ENCODE measurements at places on chromosomes 1 and 21. TPM values are rescaled to one million over a fixed set of nuclear protein-coding genes. Genes with fewer than 3 reads are reported as not detected.

- DNase-seq, result no peak
Observed at GRCh38 chr1:228306275-228307217, 98.7 kb downstream of the OBSCN start.

DNA sequence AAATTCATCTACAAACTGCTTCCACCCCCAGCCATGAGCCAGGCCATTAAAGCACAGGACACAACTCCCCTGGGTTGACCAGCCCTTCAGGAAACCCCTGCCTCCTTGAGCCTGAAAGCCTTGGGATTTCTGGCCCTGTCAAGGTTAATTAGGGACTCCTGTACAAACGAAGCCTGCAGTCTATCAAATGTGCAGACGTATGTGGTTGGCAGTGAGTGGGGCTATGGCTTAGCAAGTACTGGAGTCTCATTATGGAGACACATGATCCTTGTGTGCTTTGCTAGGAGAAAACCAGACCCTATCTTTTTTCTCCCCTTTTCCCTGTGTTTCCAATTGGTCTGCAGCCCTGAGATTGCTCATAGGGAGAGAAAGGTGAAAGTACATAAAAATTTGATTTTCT lies 588.3 kb upstream of the USP24 start:
- no peak for DNase-seq

DNA sequence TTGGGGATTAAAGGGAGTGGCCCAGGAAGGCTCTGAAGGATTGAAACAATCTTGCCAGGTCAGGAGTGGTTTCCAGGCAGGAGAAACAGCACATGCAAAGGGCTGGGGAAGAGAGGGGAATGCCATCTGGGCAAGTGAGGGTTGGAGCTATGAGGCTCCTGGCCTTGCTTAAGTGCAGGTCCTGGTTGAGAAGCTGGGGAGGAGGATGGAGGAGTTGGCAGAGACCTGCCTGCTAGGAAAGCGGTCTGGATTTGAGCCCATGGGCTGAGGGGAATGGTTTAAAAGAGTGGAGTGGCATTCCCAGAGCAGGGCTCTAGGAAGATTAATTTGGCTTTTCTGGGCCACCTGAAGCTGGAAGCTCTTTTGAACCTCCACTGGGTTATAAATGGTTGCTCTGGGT lies 9.2 kb downstream of the IGSF21 start:
- DNase-seq, result no peak

DNA sequence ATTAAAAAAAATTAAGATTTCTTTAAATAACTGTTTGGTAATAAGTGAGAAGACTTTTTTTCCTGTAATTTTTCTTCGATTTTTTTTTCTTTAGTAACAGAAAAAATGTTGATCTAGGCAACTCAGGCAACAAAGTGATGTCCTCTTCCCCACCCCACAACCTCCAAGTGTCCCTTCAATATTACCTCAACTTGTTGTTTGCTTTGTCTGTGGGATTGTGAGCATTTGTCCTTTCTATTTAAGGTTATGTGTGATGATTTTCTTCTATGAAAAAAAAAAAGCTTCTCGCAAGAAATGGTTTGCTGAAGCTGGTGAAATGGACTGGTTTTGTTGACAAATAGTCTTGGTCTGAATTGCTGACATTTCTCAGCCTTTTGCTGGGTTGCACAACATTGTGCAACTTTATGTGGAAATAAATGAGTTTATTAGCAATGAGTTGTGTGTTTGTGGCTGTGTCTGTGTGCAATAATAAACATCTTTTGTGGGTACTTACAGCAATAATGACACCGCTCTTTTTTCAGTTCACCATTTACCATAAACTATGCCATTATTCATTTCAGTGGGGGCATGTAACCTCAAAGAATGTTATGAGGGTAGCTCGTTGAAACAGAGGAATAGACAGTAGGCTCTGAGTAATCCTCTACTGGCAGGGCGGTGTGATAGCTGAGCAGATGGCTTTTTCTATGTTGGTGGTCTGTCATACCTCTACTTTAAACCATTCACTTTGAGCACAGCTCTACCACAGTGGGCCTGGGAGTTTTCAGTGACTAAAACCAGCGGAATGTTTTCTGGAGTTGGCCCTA lies 218.4 kb downstream of the HLX start:
- no peak for DNase-seq

DNA sequence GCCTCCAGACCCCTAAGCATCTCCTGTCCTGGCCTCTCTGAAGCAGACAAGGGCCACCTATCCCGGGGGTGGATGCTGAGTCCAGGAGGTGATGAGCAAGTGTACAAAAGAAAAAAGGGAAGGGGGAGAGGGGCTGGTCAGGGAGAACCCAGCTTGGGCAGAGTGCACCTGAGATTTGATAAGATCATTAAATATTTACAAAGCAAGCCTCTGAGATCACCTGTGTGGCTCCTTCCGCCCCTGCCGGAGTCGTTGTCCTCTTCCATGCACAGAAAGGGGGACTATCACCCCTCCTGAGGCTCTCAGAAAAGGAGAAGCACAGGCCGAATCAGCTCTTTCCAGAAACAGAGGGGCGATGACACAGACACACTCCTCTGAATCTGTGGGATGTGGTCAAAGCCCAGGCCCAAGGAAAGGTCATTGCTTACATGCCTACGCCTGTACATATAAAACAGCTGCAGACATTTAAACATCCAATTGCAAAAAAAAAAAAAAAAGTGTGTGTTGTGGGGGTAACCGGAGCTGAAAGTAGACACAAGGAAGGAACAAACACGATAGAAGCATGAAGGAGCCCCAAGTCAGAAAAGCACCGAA lies 30.9 kb downstream of the PRSS38 start:
- DNase-seq, result no peak

DNA sequence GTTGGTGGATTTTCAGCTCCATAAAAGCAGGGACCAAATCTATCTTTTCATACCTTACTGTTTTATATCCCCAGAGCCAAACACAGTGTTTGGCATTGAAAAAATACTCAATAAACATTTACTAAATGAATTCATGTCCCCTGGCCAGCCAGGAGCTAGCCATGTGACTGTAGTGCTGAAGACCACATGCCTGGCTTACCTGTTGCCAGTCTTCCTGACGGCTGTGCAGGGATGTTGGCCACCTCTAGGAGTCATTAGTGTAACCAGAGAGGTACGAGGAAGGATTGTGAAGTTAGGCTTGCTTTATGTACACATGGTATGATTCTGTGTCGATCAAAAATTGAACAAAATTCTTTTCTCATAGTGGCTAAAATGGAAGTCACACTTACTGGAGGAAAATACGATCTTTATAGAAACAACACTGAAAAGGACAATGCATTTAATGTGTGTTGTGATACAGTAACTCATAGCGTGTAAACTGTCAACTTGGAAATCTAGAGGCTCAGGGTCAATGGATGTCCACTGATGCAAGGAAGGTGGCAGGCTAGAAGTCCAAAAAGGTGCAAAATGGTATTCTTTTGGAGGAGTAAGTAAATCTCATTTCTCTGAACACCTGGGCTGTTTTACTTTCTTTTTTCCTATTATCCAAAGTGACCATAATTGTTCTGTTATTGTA lies 60.9 kb downstream of the FGGY start:
- DNase-seq, result no peak

Gene SPRR5
- total RNA-seq, result not detected

Gene DCDC2B
- not detected for total RNA-seq

DNA sequence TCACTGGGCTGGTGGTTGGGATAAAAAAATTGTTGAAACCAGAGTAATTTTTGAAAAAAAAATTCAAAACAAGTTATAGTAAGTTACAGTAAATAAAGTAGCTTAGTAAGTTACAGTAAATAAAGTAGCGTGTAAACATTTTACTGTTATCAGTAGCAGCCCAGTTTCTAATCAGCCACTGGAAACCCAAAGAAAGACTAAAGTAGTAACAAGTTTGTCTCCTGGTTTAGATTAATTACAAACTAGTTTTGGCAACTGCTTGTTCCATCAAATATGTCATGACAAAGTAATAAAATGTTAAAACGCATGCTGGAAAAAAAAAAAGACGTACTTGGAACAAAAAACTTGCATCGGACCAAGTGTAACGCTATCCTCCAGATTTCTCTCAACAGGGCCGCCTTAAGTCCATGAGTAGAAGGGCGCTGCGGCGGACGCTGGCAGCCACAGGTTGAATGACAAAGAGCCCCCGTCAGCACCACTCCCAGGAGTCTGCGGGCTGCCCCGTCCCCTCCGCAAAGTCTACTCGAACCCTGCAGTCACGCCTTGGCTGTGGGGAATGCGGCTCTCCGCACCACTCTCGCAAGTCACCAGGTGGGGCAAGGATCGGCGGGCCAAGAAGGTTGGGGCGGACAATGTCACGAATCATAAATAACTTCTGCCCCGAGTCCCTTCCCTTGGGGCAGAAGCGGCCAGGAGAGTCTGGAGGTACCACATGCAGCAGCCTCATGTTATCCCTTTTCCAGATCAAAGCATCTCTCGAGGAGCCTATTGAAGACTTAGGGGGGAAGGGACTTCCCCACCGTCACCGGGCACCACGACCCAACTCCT lies 837 bp downstream of the SLC16A1 start:
- DNase-seq, result peak; percentile 60

DNA sequence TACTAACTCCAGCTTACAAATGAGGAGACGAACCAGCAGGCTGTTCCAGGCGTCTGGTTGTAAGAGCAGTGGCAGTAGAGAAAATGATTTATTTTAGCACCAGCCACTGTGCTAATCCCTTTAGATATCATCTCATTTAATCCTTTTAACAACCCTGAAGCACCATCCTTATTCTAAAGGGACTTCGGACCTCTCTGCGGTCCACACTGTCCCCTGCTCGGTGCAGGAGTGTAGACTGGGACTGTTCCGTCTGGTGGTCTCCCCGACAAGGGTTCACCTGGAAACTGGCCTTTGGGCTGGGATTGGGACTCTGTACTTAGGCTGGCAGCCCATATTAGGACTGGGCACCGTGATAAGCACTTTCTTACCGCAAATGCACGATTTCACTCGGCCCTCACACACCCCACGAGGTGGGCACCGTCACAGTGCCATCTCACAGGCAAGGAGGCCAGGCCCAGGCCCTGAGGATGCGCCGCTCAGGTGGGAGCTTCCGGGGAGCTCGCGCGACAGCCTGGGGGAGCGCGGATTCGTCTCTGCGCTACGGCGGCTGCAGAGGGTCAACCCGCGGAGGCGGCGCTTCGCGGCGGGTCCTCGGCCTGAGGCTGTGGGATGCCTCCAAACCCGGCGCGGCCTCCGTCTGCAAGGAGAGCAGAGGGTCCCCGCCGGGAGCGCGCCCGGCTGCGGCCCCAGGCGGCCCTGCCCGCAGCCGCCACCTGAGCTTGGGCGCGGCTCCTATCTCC lies 45.2 kb downstream of the ATP1A1 start:
- peak; percentile 51 for DNase-seq

DNA sequence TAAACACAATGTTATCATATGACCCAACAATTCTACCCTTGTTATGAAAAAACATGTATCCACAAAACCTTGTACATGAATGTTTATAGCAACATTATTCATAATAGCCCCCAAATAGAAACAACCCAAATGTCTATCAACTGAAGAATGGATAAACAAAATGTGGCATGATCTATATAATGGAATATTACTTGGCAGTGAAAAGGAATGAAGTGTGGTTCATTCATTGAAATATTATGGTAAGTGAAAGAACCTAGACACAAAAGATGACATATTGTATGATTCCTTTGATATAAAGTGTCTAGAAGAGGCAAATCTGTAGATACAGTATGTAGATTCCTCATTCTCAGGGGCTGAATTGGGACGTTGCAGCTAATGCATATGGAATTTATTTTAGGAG lies 151.2 kb downstream of the KIF26B start:
- DNase-seq, result no peak

Gene SPRR1A
- not detected for total RNA-seq

DNA sequence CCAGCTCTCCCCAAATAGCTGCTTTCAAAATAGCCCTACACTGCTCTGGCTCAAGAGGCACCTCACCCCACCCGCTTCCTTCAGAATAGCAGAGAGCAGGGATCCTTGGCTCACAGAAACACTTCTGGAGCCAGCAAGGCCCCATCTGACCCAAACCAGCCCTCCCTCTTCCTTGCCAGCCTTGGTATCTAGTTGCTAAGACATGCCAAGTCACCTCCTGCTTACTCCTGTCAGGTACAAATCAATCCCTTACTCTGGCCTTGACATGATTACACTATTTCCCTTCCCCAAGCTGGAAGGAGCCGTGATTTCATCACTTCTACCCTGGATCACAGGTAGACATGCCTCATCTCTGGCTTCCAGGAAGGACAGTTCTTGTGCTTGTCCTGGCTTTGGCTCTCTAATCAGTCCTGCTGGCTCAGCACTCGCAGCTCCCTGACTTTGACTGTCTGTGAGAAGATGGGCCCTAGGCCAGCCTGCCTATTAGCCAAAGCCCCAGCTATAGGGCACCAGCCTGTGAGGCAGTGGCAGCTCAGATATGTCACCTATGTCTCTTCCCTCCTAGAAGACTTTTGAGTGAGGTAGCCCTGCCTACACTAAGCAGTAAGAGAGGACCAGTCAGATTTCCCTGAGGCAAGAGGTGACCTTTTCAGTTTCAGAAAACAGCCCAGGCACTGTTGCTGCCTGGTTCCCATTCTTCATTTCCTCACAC lies 8.9 kb upstream of the MUTYH start:
- peak; percentile 81 for DNase-seq

DNA sequence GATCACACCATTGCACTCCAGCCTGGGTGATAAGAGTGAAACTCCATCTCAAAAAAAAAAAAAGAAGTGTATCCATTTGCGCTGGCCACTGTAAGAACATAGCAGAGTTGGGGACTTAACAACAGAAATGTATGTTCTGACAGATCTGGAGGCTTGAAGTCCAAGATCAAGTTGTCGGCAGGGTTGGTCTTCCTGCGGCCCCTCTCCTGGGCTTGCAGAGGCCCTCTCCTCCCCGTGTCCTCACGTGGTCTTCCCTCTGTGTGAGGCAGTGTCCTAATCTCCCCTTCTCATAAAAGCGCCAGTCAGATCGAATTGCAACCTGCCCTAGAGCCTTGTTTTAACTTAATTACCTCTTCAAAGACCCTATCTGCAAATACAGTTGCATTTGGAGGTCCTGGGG lies 52.6 kb downstream of the MT1HL1 start:
- DNase-seq, result no peak

Gene EPHX1
- total RNA-seq, result 3.9 TPM

DNA sequence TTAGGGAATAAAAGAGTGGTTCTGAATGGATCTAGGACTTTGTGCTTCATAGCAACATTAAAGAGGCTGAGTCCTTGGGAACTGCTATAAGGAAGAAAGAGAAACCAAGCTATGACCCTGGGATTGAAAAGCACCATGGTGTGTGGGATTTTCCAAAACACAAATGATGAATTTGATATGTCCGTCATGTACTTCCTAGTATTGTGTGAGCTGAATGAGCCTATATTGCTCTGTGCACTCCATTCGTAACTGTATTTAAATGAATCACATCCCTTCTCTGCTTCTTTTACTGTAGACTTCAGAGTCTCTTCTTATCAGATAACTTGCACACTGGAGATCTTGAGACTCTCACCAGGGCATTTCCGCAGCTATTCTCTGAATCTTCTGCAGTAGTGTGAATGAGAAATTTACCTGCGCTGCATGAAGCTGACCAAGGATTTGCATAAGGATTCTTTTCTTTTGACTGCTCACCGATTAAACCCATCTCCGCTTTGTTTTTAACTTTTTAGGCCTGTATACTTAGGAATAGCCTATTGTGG lies 23.1 kb upstream of the OR10J4 start:
- no peak for DNase-seq

Data from bronchial epithelial cell (primary cell).